Activated naive CD8-positive, alpha-beta T cell treated with anti-CD3 and anti-CD28 coated beads, Interleukin-2, amount 10 ng/mL, durations not matched to agents 7 days and 5 days (primary cell): ENCODE measurements at places on chromosomes 7 and 10. TPM values are rescaled to one million over a fixed set of nuclear protein-coding genes. Genes with fewer than 3 reads are reported as not detected.

Gene IQCE
- 10.0 TPM for total RNA-seq

Gene ALOX5
- total RNA-seq: 13.6 TPM

Gene FBXL13
- total RNA-seq: 1.4 TPM

Gene CD36
- 6.8 TPM for total RNA-seq

Gene TAC1
- total RNA-seq: not detected

Gene OR9A2
- total RNA-seq: 0.30 TPM

Gene KLF14
- total RNA-seq: not detected

Gene ANKRD1
- not detected for total RNA-seq

Gene FAM237B
- total RNA-seq: not detected

Gene CADPS2
- total RNA-seq: not detected

Gene RTKN2
- total RNA-seq: 3.6 TPM

Gene APBB1IP
- total RNA-seq: 81.1 TPM

Gene KIF11
- 55.2 TPM for total RNA-seq

Gene ELN
- not detected for total RNA-seq

Gene TAS2R4
- total RNA-seq: 1.9 TPM

Gene MYO3A
- not detected for total RNA-seq

Gene WNT8B
- total RNA-seq: 0.91 TPM

Gene CLDN3
- not detected for total RNA-seq

Gene CYP26C1
- not detected for total RNA-seq

Gene CYP2E1
- 0.80 TPM for total RNA-seq

Gene HOXA5
- not detected for total RNA-seq

Gene ASB13
- total RNA-seq: 10.8 TPM

Gene COBL
- not detected for total RNA-seq

Gene MMRN2
- not detected for total RNA-seq

Gene ZC3HAV1L
- total RNA-seq: 17.4 TPM

Gene C10orf53
- not detected for total RNA-seq

Gene NANOS1
- total RNA-seq: 0.55 TPM

Gene ASB10
- total RNA-seq: not detected

Gene VWA2
- not detected for total RNA-seq

Gene PPA1
- 110 TPM for total RNA-seq

Gene TUBAL3
- total RNA-seq: not detected

Gene ANLN
- total RNA-seq: 57.1 TPM

Gene SLC26A5
- total RNA-seq: 0.54 TPM

Gene PODXL
- 1.5 TPM for total RNA-seq

Gene NYAP1
- 0.54 TPM for total RNA-seq

Gene TMEM130
- total RNA-seq: not detected
